ENCODE measurements at places on chromosomes 3 and 15.

GRCh38 chr15:75125935-75126334, 75.7 kb upstream of the C15orf39 start:
- no peak for DNase-seq

DNA sequence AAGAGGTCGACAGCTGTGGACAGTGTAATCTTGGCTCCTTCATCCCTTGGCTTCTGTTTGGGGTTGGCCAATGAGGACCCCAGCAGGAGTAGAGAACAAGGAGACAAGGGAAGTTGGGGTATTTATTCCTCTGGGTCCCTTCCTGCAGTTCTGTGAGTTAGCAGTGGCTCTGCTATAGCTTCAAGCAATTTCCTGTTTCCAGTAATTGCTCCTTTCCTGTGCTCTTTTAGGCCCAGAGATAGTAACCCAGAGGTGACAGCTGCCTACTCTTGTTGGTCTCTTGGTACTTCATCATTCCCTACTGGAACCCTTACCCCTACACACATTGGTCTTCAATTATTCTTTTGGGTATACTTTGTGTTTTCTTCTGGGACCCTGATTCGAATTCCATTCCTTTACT, 92.9 kb downstream of the NR1D2 start:
- no peak for DNase-seq

GRCh38 chr15:67809866-67810265, 15.4 kb upstream of the SKOR1 start:
- DNase-seq, result no peak

GRCh38 chr3:31242026-31242960, 290.4 kb upstream of the STT3B start:
- no peak for DNase-seq

DNA sequence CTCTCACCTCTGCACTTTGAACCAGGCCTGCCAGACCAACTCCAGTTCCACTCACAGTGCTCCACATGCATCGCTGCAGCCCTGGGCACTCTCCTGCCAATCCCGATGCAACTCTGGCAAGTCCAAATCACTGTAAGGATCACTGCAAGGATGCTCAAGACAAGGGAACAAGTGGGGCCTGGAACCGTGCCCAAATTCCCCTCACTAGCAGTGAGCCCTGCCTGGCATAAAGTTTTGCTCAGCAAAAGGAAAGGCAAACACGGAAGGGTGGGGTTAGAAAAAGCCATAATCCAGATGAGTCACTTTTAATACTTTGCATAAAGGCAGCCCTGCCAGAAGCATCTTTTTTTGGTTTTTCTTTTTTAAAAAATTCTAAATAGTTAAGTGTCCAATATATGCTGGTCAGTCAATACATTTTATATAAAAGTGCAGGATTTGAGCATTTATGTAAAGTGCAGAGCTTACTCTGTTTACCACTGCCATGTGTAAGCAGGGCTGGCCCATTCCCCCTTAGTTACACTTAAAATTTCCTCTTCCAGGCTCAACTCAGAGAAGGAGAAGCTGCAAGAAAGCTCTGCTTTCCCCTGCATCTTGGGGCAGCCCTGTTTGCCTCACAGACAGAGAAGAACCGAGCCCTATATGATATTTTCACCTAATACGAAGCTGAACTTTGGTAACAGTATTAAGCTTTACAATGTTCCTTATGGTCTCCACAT, 102.2 kb downstream of the CD47 start:
- peak; percentile 80 for DNase-seq

GRCh38 chr3:46282696-46283095, 40.4 kb downstream of the CCR3 start:
- DNase-seq, result no peak

DNA sequence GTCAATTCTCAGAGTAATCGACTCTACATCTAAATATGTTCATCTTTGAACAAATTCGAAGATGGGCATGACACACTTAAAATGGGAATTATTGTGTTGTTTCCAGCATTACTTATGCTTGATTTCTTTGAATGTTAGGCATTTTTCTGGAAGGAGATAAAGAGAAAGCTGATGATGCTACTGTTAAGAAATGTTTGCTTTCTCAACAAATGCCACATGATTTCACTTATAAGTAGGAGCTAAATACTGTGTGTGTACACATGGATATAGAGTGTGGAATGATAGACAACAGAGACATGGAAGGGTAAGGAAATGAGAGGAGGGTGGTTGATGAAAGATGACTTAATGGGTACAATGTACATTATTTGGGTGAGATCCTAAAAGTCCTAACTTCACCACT, 400.9 kb downstream of the TBL1XR1 start:
- no peak for DNase-seq

DNA sequence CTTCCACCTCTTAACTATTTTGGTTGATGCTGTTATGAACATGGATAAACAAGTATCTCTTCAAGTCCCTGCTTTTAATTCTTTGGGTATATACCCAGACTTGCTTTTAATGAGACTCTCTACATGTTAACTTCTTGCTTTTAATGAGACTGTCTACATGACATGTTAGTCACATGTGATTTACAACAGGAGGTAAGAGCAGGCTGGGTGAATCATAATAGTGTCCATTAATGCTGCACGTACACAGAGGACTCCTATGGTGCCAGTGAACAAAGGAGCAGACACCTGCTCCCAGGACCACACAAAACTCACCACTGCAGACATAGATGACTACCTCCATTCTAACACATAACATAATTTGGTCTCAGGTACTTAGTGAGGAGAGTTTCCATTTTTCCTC, 273.4 kb upstream of the NSMCE3 start:
- DNase-seq, result no peak

DNA sequence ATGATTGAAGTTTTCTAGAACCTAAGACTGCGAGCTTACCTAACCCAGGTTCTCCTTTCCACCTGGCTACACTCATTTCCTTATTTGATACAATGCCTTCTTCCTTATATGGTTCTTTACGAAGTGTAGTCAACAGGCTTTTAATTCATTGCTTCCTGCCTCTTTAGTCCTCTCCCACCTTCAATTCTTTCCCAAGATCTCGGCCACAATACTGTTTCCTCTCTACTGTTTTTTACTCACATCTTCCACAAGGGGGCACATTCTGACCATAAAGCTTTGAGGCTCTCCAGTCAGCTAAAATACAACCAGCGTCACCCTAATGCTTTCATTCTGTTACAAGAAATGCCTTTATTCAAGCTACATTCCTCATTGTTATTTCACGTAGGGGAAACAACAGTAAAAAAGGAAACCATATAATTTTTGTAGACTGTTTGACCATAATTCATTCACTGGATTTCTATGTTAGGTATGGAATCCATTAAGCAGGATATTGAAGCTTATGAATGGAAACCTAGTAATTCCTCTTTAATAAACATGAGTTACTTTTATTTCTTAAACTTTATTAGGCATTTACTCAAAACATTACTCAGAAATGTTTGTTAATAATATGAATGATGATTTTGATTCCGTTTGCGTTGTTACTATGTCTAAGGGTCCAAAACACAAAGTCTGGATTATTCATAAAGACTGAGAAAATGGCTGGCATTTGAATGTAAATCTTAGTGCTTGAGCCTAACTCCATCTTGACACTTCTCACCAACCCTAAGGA, 29.5 kb upstream of the VEPH1 start:
- peak; percentile 73 for DNase-seq

DNA sequence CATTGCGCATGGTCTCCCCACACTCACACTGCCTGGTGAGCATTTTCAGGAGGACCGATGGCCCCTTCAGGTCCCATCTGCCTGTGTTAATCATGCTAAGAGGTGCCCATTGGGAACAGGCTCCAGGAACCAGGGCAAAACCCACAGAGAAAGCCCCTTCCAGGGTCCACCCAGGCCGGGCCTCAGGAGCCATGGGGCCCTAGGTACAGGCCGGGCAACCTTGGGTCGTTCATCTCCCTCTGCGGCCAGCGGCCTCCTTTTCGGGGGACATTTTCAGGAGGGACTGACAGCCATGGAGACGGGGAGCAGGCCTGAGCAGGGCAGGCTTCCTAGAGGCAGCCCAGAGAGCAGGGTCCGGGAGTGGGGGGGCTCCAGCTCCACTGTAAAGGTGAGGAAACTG, 68.0 kb upstream of the TAMM41 start:
- no peak for DNase-seq
